ENCODE measurements at places on chromosomes 5 and 9. TPM values are rescaled to one million over a fixed set of nuclear protein-coding genes. Genes with fewer than 3 reads are reported as not detected.

KCNV2 gene
- total RNA-seq = not detected

TAS2R1 gene
- total RNA-seq = not detected

FAM13B gene
- 12.2 TPM for total RNA-seq

MOB3B gene
- 11.9 TPM for total RNA-seq

LCN15 gene
- total RNA-seq = not detected

PAEP gene
- total RNA-seq = 0.25 TPM

ENTPD2 gene
- total RNA-seq = 4.7 TPM

CCDC127 gene
- total RNA-seq = 6.0 TPM

UIMC1 gene
- 41.7 TPM for total RNA-seq

C5 gene
- 11.3 TPM for total RNA-seq

IZUMO3 gene
- not detected for total RNA-seq

SNCAIP gene
- 0.05 TPM for total RNA-seq

LCN9 gene
- total RNA-seq = not detected

FOXD4L6 gene
- 0.06 TPM for total RNA-seq

OR1J2 gene
- total RNA-seq = not detected

CPLANE1 gene
- 4.1 TPM for total RNA-seq

CCL27 gene
- 0.33 TPM for total RNA-seq

ZNF883 gene
- 0.65 TPM for total RNA-seq

SLCO4C1 gene
- not detected for total RNA-seq

TMEM171 gene
- 4.0 TPM for total RNA-seq

ANGPTL2 gene
- total RNA-seq = not detected

MLANA gene
- total RNA-seq = not detected

PCA3 gene
- not detected for total RNA-seq

SHISAL2B gene
- not detected for total RNA-seq

HTR4 gene
- total RNA-seq = not detected

CBY3 gene
- not detected for total RNA-seq

TMEM215 gene
- total RNA-seq = 0.02 TPM

PTGES gene
- total RNA-seq = 187 TPM

IFNA1 gene
- total RNA-seq = not detected

PCDHGB2 gene
- total RNA-seq = 0.08 TPM

VAV2 gene
- 38.9 TPM for total RNA-seq

IFNB1 gene
- not detected for total RNA-seq

FAM81B gene
- total RNA-seq = not detected

TAF11L10 gene
- not detected for total RNA-seq

SIT1 gene
- total RNA-seq = not detected

TMEFF1 gene
- 1.3 TPM for total RNA-seq

TAF11L9 gene
- total RNA-seq = not detected

Measured in A549 treated with AZD2906 at 1 μM for 4 hours (cell line).